Stimulated activated CD4-positive, alpha-beta T cell treated with anti-CD3 and anti-CD28 coated beads, Interleukin-12 subunit alpha, Interleukin-12 subunit beta, amount 100 ng/mL, for 4 hours (primary cell): ENCODE measurements at places on chromosomes 4 and X.

DNA sequence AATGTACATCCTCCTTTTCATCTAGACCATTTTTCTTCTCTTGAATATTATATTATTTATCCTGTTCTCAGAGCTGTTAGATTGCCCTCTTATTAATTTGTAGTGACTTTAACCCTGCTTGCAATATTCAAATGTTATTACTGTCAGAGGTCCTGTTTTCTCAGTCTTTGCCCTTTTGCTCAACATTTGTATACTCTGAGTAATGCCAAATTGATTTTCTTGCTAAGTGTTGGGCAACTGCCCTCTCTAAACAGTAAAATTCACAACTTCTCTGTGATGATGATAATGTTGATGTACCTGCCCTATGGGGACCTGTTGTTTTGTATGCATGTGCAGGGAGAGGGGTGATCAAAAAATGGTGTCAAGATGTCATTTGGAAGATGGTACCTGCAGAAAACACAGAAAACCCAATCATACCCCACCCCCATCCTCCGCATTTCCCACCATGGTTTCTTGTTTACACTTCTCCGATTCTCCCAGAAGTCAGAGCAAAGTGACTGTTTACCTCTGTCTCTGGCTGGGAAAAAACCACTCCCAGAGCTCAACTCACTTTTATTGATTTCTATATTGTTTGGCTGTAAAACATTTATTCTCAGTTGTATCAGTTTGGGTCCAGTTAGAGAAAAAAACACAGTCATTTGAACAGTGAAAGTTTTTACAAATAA, 694.0 kb downstream of the IL1RAPL1 start:
- DNase-seq: no peak

GRCh38 chr4:111880116-111880515, 265.1 kb upstream of the FAM241A start:
- no peak for DNase-seq

- DNase-seq: no peak
These were observed 818 bp downstream of the RAI2 start for GRCh38 chrX:17860179-17860780.

DNA sequence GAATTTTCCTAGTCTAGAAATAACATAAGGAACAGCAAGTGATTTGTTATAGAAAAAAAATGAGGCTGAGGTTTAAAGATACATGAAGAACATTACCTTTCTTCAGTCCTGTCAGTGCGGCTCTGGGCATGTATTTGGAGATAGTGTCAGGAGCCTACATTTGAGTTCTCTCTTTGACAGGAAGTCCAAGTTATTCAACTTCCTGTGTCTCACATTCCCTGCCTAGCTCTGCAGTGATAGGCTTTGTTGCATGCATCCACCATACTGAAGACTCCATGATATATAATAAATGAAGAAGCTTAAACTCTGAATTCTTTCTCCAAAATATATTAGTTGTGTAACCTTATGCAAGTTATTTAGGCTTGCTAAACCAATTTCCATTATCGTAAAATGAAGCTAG, 148.7 kb downstream of the RELL1 start:
- DNase-seq: no peak

GRCh38 chrX:101682723-101683122, 23.1 kb upstream of the ARMCX2 start:
- DNase-seq: no peak

DNA sequence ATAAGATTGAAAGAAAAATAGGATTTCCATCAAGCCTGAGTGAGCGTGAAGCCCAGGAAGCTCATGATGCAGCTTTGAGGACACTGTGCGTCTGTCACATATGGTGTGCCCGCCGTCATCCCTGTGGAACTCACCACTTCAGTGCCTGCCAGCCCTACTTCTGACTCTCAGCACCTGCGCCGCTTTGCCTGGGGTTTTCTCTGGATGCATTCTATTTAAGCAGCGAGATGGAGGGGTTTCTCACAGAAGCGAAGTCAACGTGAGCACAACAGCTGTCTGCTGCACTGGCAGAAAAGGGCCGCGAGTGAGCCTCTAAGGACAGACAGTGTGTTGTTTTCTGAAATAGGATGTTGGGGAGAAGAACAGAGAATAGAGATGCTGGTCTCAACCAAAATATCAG, 6.2 kb upstream of the TMEM128 start:
- no peak for DNase-seq
